Activated CD4-positive, alpha-beta T cell treated with anti-CD3 and anti-CD28 coated beads for 24 hours (primary cell): ENCODE measurements at places on chromosomes 5 and 9.

DNA sequence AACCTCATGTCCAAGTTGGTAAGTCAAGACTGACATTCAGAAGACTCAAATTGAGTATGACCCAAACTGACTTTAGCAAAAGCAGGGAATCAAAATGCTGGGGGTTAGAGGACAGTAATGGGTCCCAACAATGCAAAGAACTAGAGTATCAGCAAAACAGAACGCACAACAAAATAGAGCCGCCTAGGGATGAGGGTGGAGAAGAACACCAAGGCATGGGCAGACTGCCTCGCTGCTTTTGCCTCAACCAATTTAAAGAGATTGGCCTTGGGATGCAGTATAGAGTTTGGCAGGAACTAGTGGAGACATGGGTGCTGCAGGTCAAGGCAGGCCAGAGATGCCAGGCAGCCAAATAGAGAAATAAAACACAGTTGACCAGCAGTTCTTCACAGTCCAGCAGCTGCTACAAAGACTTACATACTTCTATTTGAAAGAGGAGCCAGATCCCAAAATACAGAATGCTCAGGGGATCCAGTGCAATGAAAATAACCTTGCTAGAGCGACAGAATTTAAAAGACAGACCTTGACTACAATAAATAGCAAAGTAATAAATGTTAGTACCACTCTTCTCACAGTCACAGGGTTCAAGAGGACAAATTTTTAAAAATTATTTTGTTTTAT lies 83.9 kb upstream of the NIPBL start:
- DNase-seq = no peak

DNA sequence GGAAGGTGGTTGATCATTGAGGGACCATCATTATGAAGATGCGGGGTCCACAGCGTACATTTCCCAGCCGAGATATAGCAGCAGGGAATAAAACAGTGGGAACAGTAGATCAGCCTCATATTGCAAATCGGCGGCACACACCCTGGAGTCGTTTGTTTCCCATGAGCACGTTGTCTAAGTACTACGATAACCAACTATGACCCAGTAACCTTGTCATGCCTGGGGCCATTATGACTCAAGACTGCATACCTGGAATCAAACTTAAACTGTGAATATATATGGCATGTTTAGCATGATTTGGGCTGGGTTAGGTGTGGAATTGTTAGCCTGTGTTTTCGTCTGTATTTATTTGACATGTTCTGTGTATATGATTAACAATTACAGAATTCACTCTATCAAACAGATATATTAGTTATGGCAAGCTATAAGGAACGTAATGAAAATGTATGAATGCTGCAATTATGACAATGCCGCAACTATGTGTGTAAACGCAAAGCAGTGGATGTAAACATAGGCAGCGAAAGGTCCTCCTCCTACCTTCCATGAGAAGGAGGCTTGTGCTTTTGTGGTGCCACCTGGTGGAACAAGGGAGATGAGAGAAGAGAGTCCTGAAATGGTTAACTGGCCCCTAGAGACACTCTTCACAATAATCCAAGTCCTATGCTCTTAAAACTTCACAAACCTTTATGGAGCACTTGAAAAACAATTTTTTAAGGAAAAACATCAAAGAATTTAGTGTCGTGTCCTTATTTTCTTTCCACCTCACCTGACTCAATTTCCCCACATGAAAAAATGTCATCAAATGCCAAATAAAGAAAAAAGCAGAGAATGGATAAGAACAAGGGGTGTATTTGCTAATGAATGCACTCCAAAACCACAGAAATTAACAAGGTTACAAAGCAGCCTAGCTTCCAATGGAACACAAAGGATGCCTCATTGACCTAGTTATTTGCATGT lies 47.1 kb downstream of the SEMA5A start:
- no peak for DNase-seq

GRCh38 chr9:84493284-84493947 lies 152.9 kb upstream of the SLC28A3 start:
- no peak for DNase-seq

GRCh38 chr9:99762470-99762869 lies 59.2 kb upstream of the NR4A3 start:
- no peak for DNase-seq
